ENCODE measurements at places on chromosomes 13 and 19. TPM values are rescaled to one million over a fixed set of nuclear protein-coding genes. Genes with fewer than 3 reads are reported as not detected.
A peak's percentile ranks its signal among the peaks of the same experiment; 100 is the strongest.

GRCh38 chr19:11446652-11447301 is 11.3 kb downstream of the PRKCSH start:
- no peak overlapping the region for H3K27ac ChIP-seq
- DNase-seq, result peak; percentile 73
- no peaks in the 10 kb centered on the region for H3K27me3 ChIP-seq
- H3K4me1 ChIP-seq, result peaks cover 4% of the 10 kb centered on the region
- peaks cover 4% of the 10 kb centered on the region for H3K36me3 ChIP-seq

GRCh38 chr19:50711805-50712204 is 7.8 kb downstream of the SHANK1 start:
- H3K36me3 ChIP-seq, result no peaks in the 10 kb centered on the region
- H3K4me3 ChIP-seq, result no peak overlapping the region
- no peak overlapping the region for H3K27ac ChIP-seq
- H3K4me1 ChIP-seq, result peaks cover 19% of the 10 kb centered on the region

- peak; percentile 56 for DNase-seq
- H3K27me3 ChIP-seq, result no peaks in the 10 kb centered on the region
- H3K27ac ChIP-seq, result no peak overlapping the region
- H3K4me1 ChIP-seq, result no peaks in the 10 kb centered on the region
- no peaks in the 10 kb centered on the region for H3K36me3 ChIP-seq
These were observed 52.7 kb downstream of the TRPM4 start for GRCh38 chr19:49210108-49210900.

- no peaks in the 10 kb centered on the region for H3K36me3 ChIP-seq
- H3K27me3 ChIP-seq, result no peaks in the 10 kb centered on the region
- no peak overlapping the region for H3K27ac ChIP-seq
- no peak for DNase-seq
These were observed 11.7 kb upstream of the TRIM13 start for GRCh38 chr13:49985129-49985528.

DNA sequence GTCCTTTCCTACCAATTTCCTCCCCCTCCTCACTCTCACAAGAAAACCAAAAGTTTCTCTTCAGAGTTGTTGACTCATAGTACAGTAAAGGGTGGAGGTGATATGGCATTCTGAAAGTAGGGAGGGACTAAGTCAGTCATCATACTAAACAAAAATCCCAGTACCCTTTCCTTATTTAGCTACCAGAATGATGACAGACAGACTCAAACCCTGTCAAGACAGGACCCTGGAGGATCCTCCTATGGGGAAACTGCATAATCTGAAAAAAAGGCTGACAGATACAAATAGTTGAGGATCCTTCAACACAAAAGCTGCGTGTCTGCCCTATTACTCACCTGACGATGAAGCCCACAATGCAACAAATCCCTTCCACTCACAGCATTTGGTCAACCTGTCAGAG is 55.5 kb downstream of the CYSLTR2 start:
- H3K27me3 ChIP-seq, result peaks cover 6% of the 10 kb centered on the region
- H3K36me3 ChIP-seq, result peaks cover 32% of the 10 kb centered on the region
- peak overlapping the region; percentile 10 for H3K27ac ChIP-seq
- peak overlapping the region; percentile 27 for H3K4me3 ChIP-seq
- peaks cover 11% of the 10 kb centered on the region for H3K4me1 ChIP-seq
- DNase-seq, result no peak

DNA sequence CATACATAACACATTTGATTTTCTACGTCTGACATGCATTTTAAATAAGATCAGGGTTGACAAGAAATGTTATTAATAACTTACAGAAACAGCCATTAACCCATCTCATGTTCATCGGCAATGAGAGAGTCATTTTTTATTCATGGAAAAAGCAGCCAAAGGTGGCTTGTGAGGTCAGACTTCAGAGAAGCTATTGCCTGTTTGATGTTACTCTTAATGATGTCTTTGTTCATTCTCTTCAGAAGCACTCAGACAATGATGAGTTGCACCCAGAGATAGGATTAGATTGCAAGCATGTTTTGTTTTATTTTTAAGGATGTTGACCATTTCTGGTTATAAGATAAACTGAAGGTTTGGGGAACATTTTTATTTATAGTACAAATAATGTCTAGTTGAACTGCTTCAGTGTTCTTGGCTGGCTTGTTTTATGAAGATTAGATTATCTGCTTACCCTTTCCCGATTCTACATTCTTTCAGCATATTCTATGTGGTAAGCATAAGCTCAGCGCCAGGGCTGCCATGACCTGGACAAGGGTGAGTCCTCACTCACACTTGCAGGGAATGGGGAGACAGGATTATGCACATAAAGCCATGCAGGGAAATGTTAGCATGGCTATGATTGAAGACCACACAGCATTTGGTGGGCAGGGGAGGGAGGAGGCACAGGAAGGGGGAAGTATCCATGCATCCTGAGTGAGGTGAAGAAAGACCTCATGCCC is 288.1 kb downstream of the MTUS2 start:
- no peak for DNase-seq
- no peak overlapping the region for H3K4me3 ChIP-seq
- H3K4me1 ChIP-seq, result no peaks in the 10 kb centered on the region
- no peaks in the 10 kb centered on the region for H3K36me3 ChIP-seq

- peaks cover 41% of the 10 kb centered on the region for H3K27me3 ChIP-seq
- no peak overlapping the region for H3K27ac ChIP-seq
- no peak for DNase-seq
- peaks cover 12% of the 10 kb centered on the region for H3K4me1 ChIP-seq
These were observed 2.2 kb upstream of the TNFRSF19 start for GRCh38 chr13:23567906-23568460.

DNA sequence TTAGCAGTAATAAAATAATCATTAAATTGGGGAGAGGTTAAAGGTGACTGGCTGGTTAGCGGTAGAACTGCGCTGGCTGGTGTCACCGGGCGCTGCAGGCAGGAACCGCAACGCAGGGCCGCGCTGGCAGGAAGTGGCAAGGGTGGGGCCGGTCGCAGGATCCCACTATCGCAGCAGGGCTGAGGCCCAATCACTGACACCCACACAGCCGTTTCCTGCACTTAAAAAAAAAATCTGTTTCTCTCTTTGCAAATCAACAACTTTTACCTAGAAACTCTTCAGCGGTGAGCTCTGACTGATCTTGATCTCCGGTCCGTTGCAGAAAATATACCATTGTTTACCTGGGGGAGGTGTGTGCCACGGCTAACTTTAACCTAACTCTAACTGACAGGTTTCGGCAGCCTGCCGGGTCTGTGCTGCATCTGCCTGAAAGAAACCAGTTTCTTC is 46.9 kb downstream of the KLF2 start:
- peaks cover 6% of the 10 kb centered on the region for H3K36me3 ChIP-seq
- DNase-seq, result peak; percentile 93
- peaks cover 39% of the 10 kb centered on the region for H3K27me3 ChIP-seq
- no peaks in the 10 kb centered on the region for H3K4me1 ChIP-seq

- H3K27me3 ChIP-seq, result no peaks in the 10 kb centered on the region
- H3K4me1 ChIP-seq, result no peaks in the 10 kb centered on the region
- no peak for DNase-seq
- H3K4me3 ChIP-seq, result no peak overlapping the region
These were observed 101.2 kb downstream of the RFC3 start for GRCh38 chr13:33919120-33919519.

- H3K36me3 ChIP-seq, result no peaks in the 10 kb centered on the region
- H3K27me3 ChIP-seq, result no peaks in the 10 kb centered on the region
- no peak overlapping the region for H3K4me3 ChIP-seq
- DNase-seq, result no peak
- H3K27ac ChIP-seq, result no peak overlapping the region
These were observed 23.2 kb downstream of the ANKRD27 start for GRCh38 chr19:32651729-32652140.

GRCh38 chr19:48403606-48404005 is 10.1 kb downstream of the GRIN2D start:
- no peak overlapping the region for H3K27ac ChIP-seq
- H3K4me3 ChIP-seq, result no peak overlapping the region
- DNase-seq, result peak; percentile 41
- H3K4me1 ChIP-seq, result peaks cover 23% of the 10 kb centered on the region
- H3K27me3 ChIP-seq, result peaks cover 9% of the 10 kb centered on the region

GRCh38 chr13:26706381-26706780 is 54.2 kb downstream of the GPR12 start:
- no peaks in the 10 kb centered on the region for H3K4me1 ChIP-seq
- no peak overlapping the region for H3K4me3 ChIP-seq
- H3K27me3 ChIP-seq, result no peaks in the 10 kb centered on the region
- H3K36me3 ChIP-seq, result no peaks in the 10 kb centered on the region
- H3K27ac ChIP-seq, result no peak overlapping the region

GRCh38 chr13:85970727-85971126 is 171.5 kb upstream of the SLITRK6 start:
- no peaks in the 10 kb centered on the region for H3K36me3 ChIP-seq
- no peak overlapping the region for H3K4me3 ChIP-seq
- no peak overlapping the region for H3K27ac ChIP-seq
- H3K27me3 ChIP-seq, result no peaks in the 10 kb centered on the region

GRCh38 chr13:63088226-63088625 is 1672.6 kb upstream of the PCDH20 start:
- no peak for DNase-seq
- no peak overlapping the region for H3K27ac ChIP-seq
- no peaks in the 10 kb centered on the region for H3K27me3 ChIP-seq
- no peaks in the 10 kb centered on the region for H3K4me1 ChIP-seq
- no peaks in the 10 kb centered on the region for H3K36me3 ChIP-seq
- H3K4me3 ChIP-seq, result no peak overlapping the region

DNA sequence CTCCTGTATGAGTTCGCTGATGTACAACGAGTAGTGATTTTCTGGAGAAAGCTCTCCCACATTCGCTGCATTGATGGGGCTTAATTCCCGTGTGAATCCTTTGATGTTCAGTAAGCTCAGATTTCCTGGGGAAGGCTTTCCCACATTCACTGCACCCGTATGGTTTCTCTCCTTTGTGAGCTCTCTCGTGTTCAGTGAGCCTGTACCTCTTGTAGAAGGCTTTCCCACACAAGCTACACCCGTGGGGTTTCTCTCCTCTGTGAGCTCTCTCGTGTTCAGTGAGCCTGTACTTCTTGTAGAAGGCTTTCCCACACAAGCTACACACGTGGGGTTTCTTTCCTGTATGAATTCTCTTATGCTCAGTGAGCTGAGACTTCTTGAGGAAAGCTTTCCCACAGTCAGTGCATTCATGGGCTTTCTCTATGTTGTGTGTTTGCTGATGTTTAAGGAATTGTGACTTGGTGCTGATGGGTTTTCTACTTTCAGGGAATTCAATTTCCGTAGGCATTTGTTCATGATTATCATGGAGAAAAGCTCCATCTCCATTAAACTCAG is 3.5 kb upstream of the ZNF577 start:
- no peak overlapping the region for H3K4me3 ChIP-seq
- no peaks in the 10 kb centered on the region for H3K27me3 ChIP-seq
- H3K27ac ChIP-seq, result no peak overlapping the region

DNA sequence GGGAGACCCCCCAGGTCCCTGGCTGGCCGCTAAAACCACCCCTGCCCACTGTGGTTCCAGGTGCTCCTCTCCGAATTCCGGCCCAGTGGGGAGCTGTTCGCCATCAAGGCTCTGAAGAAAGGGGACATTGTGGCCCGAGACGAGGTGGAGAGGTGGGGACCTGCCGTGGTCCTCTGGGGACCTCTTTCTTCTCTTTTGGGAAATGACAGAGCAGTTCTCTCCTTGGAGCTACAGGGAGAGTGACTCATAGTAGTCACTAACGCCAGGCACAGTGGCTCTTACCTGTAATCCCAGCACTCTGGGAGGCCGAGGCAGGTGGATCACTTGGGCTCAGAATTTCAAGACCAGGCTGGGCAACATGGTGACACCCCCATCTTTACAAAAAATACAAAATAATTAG is 7.3 kb downstream of the PTGER1 start:
- no peak overlapping the region for H3K4me3 ChIP-seq
- H3K27me3 ChIP-seq, result peaks cover 3% of the 10 kb centered on the region
- H3K36me3 ChIP-seq, result peaks cover 2% of the 10 kb centered on the region
- DNase-seq, result no peak
- H3K4me1 ChIP-seq, result peaks cover 5% of the 10 kb centered on the region

GRCh38 chr13:99709134-99709533 is 207.9 kb downstream of the TM9SF2 start:
- no peaks in the 10 kb centered on the region for H3K36me3 ChIP-seq
- no peaks in the 10 kb centered on the region for H3K4me1 ChIP-seq
- H3K27me3 ChIP-seq, result no peaks in the 10 kb centered on the region
- H3K27ac ChIP-seq, result no peak overlapping the region
- H3K4me3 ChIP-seq, result no peak overlapping the region

GRCh38 chr19:41364524-41365391 is 809 bp upstream of the B9D2 start:
- peaks cover 3% of the 10 kb centered on the region for H3K36me3 ChIP-seq
- peak overlapping the region; percentile 95 for H3K4me3 ChIP-seq
- peaks cover 31% of the 10 kb centered on the region for H3K4me1 ChIP-seq

GRCh38 chr13:83732755-83733154 is 149.5 kb downstream of the SLITRK1 start:
- H3K4me1 ChIP-seq, result no peaks in the 10 kb centered on the region
- no peaks in the 10 kb centered on the region for H3K36me3 ChIP-seq
- H3K4me3 ChIP-seq, result no peak overlapping the region
- no peaks in the 10 kb centered on the region for H3K27me3 ChIP-seq
- H3K27ac ChIP-seq, result no peak overlapping the region
- DNase-seq, result no peak

- no peak overlapping the region for H3K4me3 ChIP-seq
- H3K27ac ChIP-seq, result no peak overlapping the region
- H3K27me3 ChIP-seq, result peaks cover 54% of the 10 kb centered on the region
- peaks cover 5% of the 10 kb centered on the region for H3K4me1 ChIP-seq
- no peaks in the 10 kb centered on the region for H3K36me3 ChIP-seq
These were observed 528 bp upstream of the CHST8 start for GRCh38 chr19:33621065-33621785.

GRCh38 chr19:33726756-33727155 is 69.9 kb upstream of the KCTD15 start:
- H3K36me3 ChIP-seq, result no peaks in the 10 kb centered on the region
- no peaks in the 10 kb centered on the region for H3K4me1 ChIP-seq
- no peaks in the 10 kb centered on the region for H3K27me3 ChIP-seq
- DNase-seq, result no peak
- no peak overlapping the region for H3K27ac ChIP-seq
- H3K4me3 ChIP-seq, result no peak overlapping the region

- no peaks in the 10 kb centered on the region for H3K27me3 ChIP-seq
- H3K4me1 ChIP-seq, result peaks cover 92% of the 10 kb centered on the region
- DNase-seq, result peak; percentile 64
- H3K4me3 ChIP-seq, result peak overlapping the region; percentile 99
- H3K36me3 ChIP-seq, result peaks cover 12% of the 10 kb centered on the region
These were observed 34.8 kb upstream of the C1QTNF9 start for GRCh38 chr13:24274452-24275021.

- H3K4me3 ChIP-seq, result no peak overlapping the region
- H3K27me3 ChIP-seq, result no peaks in the 10 kb centered on the region
- DNase-seq, result no peak
- no peaks in the 10 kb centered on the region for H3K36me3 ChIP-seq
- no peak overlapping the region for H3K27ac ChIP-seq
- H3K4me1 ChIP-seq, result no peaks in the 10 kb centered on the region
These were observed 531.1 kb downstream of the IRS2 start for GRCh38 chr13:109255141-109255856.

Gene CASP14
- not detected for total RNA-seq

Gene PSG3
- total RNA-seq, result not detected

Gene ZNF221
- total RNA-seq, result 3.4 TPM

Gene ZNF285
- total RNA-seq, result 1.9 TPM

Gene IZUMO4
- total RNA-seq, result 36.9 TPM

Gene SHD
- not detected for total RNA-seq

Gene TRAPPC2B
- 8.5 TPM for total RNA-seq

Gene ZNF541
- 0.96 TPM for total RNA-seq

Gene SLC25A41
- total RNA-seq, result 0.58 TPM

Gene CFAP97D2
- 1.1 TPM for total RNA-seq
